ENCODE measurements at places on chromosomes 7 and 10.

DNA sequence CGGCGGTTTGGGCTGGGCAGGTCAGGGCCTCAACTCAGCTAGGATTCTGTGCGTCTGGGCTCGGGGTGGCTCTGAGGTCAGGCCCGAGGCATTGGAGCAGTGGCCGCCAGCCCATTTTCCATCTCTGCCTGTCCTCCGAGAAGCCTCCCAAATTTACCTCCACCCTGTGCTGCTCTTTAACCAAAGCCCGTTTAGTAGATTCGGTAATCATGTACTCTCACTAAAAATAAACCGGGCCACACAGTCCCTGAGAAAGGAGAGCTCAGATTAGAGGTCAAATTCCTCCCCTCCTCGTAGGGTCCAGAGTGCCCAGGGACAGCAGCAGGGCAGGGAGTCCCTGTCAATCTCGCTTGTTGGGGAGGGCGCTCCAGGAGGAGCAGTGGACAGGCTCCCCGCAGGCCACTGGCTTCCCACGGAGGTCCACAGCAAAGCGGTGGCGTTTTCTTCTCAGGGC is 88.7 kb upstream of the CHST15 start:
- no peak for DNase-seq

DNA sequence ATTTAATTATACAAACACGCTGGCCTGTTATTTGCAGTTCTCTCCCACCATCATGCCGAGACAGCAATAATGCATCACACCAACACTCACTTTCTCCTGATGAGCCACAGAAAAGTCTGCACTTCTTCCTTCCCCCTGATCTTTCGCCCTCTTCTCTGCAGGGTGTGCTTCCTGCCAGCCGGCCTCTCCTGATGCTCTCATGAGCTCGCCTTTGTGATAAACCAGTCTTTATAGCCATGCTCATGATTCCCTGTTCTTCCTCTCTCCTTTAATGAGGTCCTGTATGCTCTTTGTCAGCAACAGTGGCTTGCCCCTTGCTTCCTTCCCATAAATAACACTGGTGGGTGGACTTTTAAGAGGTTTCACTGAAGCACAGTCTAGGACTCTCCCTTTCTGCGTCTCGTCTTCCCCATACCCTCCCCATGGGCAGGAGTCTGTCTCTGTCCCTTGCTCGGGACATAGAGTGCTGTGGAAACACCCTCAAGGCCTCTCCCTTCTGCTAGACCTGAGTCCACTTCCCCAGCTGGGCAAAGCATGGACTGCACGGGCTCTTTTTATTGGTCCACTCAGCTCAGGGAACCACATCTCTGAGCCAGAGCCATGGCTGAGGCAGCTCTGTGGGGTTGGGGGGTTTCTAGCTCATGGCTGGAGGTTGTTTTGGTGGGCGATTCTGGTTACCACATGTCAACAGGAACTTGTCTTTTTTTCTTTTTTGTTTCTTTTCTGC is 133.9 kb downstream of the C10orf105 start:
- DNase-seq = no peak

DNA sequence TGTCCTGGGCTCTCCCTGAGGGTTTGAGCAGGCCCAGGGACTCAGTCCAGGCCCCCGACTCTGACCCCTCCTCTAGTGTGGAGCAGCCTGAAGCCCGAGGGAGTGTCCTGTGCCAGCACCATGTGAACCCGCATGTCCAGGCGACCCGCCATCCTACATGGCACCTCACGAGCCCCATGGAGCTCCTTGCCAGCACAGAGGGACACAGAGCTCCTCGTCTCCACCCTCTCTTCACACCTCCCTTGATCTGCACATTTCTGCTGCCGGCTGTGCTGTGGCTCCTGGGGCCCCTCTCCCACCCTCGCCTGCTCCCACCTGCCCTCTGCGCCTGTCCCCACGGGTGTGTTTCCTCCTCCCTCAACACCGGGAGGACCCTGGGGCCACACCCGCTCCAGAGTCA is 103.5 kb downstream of the ADARB2 start:
- DNase-seq = no peak

DNA sequence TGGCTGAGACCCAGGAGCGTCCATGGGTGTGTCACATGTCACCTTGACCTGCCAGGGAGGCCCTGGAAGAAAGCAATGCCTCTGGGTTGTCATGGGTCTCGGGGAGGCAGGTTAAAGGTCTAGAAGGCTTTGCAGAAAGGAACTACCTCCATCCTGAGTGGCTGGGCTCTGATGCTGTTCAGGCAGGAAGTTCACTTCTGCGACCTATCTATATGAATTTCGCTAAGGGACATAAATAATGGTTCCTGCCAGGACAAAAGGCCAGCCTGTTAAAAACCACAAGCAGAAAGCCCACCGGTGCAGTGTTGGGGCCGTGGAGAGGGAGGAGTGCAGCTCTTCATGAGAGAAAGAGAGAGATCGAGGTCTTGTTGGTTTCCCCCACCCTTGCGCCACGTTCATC is 182.9 kb downstream of the PTPN20 start:
- DNase-seq = no peak

DNA sequence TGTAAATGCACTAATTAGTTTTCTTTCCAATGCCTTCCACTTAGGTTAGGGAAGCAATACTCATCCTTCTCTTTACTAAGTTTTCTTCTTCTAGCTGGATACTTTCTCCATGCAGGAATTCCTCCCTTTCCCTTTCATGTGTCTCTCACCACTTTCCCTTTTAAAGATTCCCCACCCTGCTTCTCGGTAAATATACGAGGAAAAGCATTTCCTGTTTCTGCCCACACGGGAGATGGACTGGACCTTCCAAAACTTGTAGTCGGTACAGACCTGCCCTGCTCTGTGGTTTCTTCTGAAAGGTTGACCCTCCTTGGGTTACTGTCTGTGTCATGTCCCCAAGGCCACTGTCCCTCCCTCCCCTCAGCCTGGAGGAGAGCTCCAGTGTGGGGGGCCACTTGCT is 58.9 kb upstream of the LYZL2 start:
- DNase-seq = no peak

DNA sequence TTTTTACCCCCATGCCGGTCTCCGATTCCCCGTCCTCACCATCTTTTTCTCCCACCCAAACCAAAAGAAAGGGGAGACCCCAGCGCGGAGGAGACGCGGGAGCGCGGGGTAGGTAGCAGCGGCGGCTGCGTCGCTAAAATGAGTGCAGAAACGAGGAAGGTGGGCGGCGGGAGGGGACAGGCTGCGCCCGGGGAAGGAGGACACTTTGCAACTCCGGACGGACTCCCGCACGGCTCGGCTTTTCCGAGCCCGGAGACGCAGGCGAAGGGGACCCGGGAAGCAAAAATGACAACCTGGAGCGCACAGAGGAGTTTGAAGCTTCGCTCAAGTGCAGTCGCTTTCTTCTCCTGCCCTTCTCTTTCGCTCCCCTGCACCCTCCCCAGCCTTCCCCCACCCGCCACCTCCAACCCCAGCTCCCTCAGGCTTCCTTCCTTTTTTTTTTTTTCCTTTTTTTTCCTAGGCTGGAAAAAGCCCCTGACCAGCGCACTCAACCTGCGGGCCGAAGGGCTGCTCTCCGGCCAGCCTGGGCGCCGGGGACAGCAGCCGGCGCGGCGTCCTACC is 453 bp downstream of the SFMBT2 start:
- peak; percentile 42 for DNase-seq

- DNase-seq = no peak
These were observed 27.3 kb downstream of the SNX10 start for GRCh38 chr7:26318921-26319320.

GRCh38 chr10:27447540-27447939 is 56.6 kb upstream of the RAB18 start:
- no peak for DNase-seq

GRCh38 chr10:24035761-24036160 is 173.2 kb upstream of the KIAA1217 start:
- no peak for DNase-seq

- DNase-seq = no peak
These were observed 13.6 kb downstream of the POR start for GRCh38 chr7:75928568-75928914.

DNA sequence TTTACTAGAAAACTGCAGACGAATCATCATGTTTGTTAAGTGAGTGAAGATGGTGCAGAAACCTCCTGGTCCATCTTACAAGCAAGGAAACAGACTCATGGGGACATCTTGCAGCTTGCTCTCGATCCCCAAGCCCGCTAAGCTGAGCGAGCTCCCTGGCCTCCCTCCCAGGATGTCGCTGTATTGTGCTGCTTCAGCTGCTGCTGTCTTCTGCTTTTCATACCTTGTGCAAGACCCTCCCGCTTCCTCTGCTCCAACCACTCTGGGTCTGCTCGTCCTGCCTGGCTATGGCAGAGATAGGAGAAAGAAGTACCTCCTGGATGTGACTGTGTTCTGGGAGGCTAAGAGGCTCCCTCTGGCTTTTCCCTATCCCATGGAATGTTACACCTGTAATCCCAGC is 285.2 kb upstream of the FZD8 start:
- no peak for DNase-seq

GRCh38 chr10:124619195-124619594 is 125.0 kb downstream of the FAM53B start:
- DNase-seq = no peak

DNA sequence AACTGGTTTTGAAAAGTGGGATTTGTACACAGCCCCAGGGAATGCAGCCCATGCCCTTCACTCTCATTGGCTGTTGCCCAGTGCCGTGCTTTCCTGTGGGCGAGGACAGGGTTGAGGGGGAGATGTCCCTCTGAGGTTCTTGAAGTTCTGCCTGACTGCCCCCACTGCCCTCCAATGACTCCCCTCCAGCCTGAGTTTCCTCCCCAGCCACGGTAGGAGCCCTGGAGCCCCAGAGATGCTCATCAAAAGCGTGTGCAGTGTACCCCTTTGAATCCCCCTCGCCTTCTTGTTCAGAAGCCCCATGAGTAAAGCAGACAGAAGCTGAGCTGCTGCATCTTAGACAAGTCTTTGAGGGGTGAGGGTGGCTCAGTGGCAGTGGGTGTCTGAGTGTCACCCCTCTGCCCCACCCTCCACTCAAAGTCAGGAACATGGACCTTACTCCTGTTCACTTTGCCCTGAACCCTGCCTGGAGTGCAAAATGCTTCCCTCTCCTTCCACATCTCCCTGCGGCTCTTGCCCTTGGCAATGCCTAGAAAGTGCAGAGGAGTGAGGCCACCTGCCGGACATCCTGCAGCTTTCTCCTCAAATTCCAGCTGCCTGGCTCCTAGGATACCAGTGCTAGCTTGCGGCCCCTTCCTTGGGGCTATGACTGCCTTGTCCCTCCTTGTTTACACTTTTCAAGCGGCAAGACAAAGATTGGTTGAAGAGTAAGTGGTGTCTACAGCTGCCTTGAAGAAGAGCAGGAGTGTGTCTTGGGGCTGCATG is 19.9 kb downstream of the FAM241B start:
- DNase-seq = no peak

DNA sequence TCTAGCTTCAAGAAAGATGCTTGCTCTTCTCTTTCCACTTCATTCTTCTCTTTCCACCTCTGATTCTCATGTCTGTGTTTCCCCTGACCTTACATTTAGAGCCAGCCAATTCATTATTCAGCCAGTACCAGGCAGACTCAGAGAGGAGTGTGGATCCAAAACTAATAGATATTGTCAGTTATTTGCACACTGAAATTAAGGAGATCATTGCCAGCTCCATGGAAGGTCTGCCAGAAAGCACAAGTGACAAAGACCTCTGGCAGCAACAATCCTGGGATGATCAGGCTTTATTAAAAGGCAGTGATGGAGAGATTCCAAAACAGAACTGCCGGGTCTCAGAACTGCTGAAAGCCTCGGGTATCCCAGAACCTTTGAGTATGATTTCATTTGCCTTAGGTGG is 749.4 kb downstream of the XPNPEP1 start:
- no peak for DNase-seq

DNA sequence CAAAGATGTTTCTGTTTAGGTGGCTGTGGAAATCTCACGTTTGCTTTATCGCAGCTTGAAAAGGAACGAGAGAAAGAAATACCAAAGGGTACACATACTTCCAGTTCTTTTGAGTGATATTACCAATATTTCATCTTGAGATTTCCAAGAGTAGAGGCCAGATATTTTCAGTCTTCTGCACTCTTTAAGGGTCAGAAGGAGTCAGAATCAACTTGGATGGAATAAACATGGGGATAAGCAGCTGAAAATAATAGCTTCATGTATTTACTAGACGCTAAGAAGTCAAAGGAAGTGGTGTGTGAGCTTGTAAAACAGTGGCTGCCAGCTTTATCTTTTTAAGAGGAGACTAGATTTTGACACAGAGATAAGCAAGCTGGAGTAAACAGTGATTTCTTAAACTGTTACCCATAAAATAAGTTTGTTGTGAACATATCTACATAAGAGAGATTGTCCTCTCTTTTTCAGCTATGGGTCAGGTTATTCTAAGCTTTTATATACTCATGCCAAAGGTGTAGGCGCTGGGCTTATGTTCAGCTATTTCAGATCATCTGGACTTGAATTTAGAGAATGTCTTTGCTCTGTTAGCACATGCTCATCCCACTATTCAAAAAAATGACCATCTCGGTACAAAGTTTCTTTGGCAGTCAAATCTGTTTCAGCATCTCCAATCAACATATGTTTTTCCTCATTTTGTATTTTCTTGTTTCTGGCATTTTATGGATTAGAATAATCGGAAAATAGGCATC is 170.8 kb upstream of the TCF7L2 start:
- DNase-seq = no peak

Data from C1 segment of cervical spinal cord (tissue), 14 donors.